ENCODE measurements at places on chromosomes 5 and 9.

DNA sequence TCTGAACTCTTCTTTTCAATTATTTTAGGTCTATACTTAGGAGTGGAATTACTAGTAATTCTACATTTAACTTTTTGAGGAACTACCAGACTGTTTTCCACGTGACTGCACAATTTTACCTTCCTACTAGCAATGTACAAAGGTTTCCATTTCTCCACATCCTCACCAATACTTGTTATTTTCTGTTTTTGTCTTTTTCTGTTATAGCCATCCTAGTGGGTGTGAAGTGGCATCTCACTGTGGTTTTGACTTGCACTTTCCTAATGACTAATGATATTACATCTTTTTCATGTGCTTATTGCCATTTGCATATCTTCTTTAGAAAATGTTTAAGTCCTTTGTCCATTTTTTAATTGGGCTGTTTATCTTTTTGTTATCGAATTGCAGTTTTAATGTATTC lies 136.9 kb upstream of the EGFLAM start:
- DNase-seq: no peak

GRCh38 chr5:139012176-139012575 lies 137.0 kb upstream of the LRRTM2 start:
- DNase-seq: no peak

DNA sequence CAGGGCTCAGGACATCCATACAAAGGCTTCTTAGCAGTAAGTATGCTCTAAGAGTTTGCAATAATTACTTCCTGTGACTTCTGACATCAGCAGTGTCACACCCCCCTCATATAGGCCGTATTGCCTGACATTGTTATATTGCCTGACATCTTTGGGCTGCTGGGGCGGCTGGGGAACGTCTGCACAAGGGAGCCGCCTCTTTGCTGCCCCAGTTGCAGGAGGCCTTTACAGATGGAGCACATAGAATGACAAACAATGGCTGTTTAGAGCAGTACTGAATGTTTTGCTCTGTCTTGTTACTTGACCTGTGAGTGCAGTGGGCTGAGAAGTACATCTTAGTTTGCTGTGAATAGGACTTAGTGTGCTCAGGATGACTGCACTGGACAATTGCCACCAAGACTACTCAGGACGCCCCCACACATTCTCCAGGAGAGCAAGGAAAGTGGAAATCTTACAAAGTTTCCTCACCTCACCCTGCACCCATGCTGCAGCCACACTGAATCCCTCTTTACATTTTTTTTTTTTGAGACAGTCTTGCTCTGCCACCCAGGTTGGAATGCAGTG lies 65.4 kb upstream of the SPOCK1 start:
- no peak for DNase-seq

- DNase-seq: no peak
Measured at GRCh38 chr9:112355427-112355897, 22.0 kb upstream of the PTBP3 start.

DNA sequence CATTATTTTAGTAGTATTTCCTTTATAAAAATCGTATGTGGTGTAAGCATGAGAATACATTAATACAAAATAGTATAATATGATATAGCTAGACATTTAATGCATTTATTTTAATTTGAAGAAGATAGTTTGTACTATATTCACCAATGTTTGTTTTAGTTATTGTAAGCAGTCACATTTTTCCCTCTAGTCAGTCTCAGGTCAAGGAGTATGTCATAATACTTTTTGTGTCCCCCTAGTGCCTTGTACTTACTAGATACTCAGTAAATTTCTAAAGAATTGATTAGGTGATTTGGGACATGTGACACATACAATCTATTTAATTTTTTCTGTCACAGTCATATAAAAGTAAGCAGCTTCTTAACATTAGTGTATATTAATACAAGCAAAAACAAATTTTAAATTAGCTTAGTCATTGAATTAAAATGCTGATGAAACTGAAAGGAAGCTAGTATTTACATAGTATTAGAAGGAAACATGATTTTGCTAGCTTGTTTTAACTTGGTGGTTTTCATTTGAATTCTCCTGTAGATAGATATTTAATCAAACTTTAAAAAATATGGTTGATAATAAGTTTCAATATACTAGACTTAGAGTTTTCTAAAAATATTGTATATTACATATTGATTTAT lies 242.2 kb downstream of the FER start:
- DNase-seq: no peak

GRCh38 chr5:81556809-81557208 lies 162.9 kb upstream of the ACOT12 start:
- no peak for DNase-seq

DNA sequence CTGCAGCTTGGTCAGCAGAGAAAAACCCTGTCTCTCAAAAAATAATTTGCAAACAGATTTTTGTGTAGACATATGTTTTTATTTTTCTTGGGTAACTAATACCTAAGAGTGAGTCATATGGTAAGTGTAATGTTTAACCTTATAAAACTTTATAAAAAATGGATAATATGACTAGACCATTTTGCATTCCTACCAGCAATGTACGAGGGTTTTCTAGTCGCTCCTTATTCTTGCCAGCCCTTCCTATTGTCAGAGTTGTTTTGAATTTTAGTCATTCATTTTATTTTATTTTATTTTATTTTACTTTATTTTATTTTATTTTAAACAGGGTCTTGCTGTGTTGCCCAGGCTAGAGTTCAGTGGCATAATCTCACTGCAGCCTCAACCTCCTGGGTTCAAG lies 37.8 kb downstream of the RABGAP1 start:
- DNase-seq: no peak

DNA sequence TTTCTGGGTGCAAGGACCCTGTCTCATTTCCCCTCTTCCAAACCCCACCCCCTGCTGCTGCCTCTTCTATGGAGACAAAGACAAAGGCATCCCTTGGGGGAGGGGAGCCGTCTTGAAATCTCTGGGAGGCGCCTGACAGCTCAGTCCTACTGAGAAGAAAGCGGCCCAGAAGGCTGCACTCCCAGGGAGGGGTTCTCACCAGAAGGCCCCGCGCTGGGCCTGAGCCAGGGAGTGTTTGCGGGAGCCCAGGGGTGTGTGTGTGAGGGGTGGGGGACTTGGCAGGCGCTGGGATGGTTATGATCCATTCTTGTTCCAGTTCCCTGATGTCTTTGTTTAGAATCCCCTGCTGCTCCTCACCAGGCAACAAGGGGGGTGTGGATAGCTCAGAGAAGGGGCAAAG lies 45.7 kb upstream of the ALDH1B1 start:
- DNase-seq: no peak

DNA sequence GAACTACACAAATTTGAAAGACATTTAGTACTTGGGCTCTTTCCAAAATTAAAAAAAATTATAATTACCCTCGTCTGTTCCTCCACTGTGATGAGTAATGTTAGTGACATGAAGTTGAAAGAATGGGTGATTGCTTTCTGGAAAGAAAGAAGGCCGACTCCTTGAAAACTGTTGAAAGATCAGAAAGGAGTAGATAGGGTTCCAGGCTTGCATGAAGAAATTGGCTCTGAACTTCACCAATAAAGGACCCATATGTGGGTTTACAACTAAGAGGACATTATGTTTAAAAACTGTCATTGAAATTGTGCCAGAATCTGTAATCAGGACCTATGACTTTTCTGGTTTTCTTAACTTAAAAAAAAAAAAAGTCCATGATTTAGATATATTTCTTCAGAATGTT lies 20.7 kb upstream of the MOCS2 start:
- no peak for DNase-seq

DNA sequence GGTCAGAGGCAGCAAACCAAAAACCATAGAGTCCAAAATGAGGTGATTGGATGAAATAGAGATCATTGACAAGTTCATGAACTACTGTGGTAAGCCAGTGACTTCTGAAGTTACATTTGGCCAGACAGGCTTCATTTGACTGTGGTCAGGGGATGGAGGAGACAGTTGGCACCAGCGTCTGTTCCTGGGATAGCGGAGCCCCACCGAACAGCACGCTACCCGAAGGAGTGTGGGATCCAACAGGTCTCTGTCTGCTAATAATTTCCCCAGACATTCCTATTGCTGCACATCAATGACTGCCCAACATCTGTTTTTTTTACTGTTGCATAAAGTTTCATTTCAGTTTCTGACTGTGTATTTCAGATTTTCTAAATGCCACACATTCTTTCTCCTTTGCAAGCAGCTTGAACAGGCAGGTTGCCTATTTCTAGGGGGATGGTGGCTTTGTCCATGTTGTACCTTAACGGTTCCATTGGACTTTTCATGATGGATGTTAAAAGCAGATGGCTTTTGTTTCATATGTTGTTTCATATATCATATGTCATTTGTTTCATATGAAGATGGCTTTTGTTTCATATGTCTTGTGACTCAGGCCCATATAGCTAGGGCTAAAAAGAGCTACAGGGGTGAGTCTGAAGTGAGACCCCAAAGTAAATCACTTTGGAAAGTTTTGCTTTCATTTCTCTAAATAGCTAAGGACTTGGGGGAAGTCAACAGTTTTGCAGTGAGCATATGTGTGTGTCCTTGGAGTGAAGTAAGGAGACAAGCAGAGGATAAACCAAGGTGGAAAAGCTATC lies 180.8 kb downstream of the GOLPH3 start:
- no peak for DNase-seq

DNA sequence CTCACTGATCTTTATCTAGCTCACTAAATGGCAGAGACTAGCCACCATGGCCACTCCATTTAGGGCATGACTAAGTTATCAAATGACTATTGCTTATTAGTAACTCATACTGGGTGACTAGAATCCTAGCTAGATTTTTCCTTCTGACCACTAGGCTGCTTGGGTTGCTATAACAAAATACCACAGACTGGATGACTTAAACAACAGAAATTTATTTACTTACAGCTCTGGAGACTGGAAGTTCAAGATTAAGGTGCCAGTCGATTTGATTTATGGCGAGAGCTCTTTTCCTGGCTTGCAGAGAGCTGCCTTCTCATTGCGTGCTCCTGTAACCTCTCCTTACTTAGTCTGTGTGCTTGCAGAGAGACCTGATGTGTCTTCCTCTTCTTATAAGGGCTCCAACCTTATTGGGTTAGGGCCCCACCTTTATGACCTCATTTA lies 55.0 kb upstream of the APC start:
- DNase-seq: no peak
